Fibroblast of skin of back (primary cell): ENCODE measurements at places on chromosomes 2 and 18.

GRCh38 chr2:141041281-141041680 is 1089.5 kb downstream of the LRP1B start:
- DNase-seq, result no peak

- no peak for DNase-seq
Measured at GRCh38 chr2:45974056-45974455, 322.6 kb downstream of the PRKCE start.

GRCh38 chr2:148642891-148643416 is 1.6 kb upstream of the EPC2 start:
- DNase-seq, result no peak

GRCh38 chr18:332721-333510 is 65.1 kb upstream of the THOC1 start:
- no peak for DNase-seq

GRCh38 chr2:212032032-212032431 is 506.6 kb downstream of the ERBB4 start:
- peak; percentile 91 for DNase-seq

GRCh38 chr2:174977364-174977763 is 27.8 kb downstream of the CHN1 start:
- no peak for DNase-seq

- peak; percentile 67 for DNase-seq
Measured at GRCh38 chr18:43780782-43781340, 503.6 kb upstream of the SYT4 start.

DNA sequence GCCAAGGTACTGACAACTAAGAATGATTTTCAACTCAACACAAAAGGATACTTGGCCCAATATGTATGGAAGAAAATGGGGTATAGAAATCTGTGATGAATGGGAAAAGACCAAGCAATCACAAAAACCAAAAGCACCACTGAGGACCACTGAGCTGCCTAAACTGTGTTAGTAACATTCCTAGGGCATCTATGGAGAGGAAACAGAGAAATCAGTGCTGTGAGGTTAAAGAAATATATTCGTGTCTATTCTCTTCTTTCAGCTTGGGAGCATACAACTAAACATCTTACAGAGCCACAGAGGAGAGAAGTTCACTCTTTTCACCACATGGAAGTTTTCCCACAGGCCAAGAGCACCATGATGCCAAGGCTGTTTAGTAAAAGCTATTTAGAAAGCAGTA is 47.3 kb upstream of the CALCRL start:
- DNase-seq, result no peak
